Neural crest cell (in vitro differentiated cells): ENCODE measurements at places on chromosomes 16 and 17. TPM values are rescaled to one million over a fixed set of nuclear protein-coding genes. Genes with fewer than 3 reads are reported as not detected.

TERB1 gene
- total RNA-seq: 0.25 and 0.26 TPM in 2 replicates

CTF1 gene
- 1.6 and 2.6 TPM in 2 replicates for total RNA-seq

GOSR2 gene
- 46.1 and 52.8 TPM in 2 replicates for total RNA-seq

TP53TG3D gene
- not detected in 2 replicates for total RNA-seq

RAB26 gene
- 0.64 and 0.98 TPM in 2 replicates for total RNA-seq

FAM171A2 gene
- total RNA-seq: 50.6 and 51.9 TPM in 2 replicates

CD300LG gene
- total RNA-seq: not detected in 2 replicates

GRCh38 chr17:82022310-82022980, at the start of gene CENPX:
CENPX (minus strand) TSS chr17:82022878; CDS start chr17:82022861, 17 bp downstream.
- no peaks in the 10 kb centered on the region for H3K36me3 ChIP-seq
- peaks cover 6% of the 10 kb centered on the region for H3K27me3 ChIP-seq
- peak within 1 kb of the TSS; percentile 84 for H3K27ac ChIP-seq
- H3K4me3 ChIP-seq: peak within 1 kb of the TSS; percentile 97
- peak; percentile 42 for DNase-seq

- no peaks in the 10 kb centered on the region for H3K4me1 ChIP-seq
- H3K36me3 ChIP-seq: no peaks in the 10 kb centered on the region
- H3K27ac ChIP-seq: no peak overlapping the region
- H3K27me3 ChIP-seq: peaks cover 6% of the 10 kb centered on the region
- no peak overlapping the region for H3K4me3 ChIP-seq
- DNase-seq: peak; percentile 17
Measured at GRCh38 chr17:64420143-64420670, 28.7 kb upstream of the MILR1 start.

DNA sequence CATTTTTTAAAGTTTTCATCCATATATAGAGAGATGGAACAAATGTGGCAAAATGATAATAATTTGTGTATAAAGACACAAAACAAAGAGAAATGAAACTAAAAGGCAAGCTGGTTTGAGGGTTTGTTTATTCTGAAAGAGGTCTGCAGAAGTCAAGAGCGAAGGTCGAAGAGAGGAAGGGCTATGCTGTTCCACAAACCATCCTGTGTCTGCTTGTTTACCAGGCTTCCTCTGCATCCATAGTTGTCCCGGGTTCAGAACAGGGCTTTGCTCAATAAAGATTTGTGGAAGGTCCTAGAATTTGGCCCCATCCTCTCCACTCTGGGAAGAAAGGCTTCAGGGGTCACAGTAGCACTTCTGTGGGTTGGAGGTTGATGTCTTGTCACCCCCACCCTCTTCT, 2.4 kb upstream of the MARVELD3 start:
- no peaks in the 10 kb centered on the region for H3K36me3 ChIP-seq
- H3K27ac ChIP-seq: no peak overlapping the region
- no peak for DNase-seq
- no peak overlapping the region for H3K4me3 ChIP-seq

DNA sequence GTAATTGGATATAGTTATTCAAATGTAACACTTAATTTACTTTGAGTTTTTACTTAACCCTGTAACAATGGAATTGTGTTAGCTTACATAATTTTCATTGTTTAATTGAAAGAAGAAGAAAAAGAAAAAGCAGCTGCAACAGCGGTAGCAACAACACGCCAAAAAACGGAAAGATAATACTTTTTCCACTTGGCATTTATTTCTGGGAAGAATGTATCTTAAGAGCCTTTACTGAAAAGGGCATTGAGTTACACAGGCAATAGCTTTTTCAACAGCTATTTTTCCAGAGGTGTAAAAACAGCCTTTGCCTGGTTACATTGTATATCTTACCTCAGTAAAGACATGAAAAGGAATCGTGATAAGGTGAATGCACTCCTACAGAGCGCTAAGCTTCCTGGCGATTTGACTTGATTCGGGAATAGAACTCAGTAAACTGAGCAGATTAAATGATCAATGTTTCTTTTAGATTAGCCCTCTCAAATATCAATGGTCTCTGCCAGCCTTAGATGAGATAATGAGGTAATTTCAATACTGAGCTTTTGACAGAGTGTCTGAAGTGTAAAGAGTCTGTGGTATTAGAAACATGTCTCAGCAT, 311.3 kb downstream of the CDH13 start:
- H3K4me3 ChIP-seq: no peak overlapping the region
- H3K4me1 ChIP-seq: peaks cover 4% of the 10 kb centered on the region
- no peak for DNase-seq
- peak overlapping the region; percentile 12 for H3K27ac ChIP-seq

DNA sequence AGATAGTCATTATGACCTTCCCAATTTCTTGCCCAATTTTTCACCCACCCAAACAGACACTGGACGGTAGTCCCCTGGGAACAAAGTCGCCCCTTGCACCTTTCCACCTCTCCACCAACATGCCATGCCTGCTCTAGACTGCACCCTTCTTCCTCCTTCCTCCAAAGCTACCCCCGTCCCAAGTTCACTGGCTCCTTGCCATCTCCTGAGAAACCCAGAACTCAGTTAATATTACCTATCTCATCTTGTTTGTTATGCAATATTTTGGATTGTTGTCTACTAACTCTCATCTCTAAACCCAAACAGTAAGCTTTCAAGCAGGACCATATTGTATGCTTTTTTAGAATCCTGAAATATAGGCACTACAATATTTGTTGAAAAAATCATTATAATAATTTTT, 63.3 kb downstream of the USP31 start:
- no peak overlapping the region for H3K4me3 ChIP-seq
- H3K27ac ChIP-seq: no peak overlapping the region
- H3K36me3 ChIP-seq: peaks cover 2% of the 10 kb centered on the region
- H3K27me3 ChIP-seq: no peaks in the 10 kb centered on the region
- H3K4me1 ChIP-seq: no peaks in the 10 kb centered on the region

- peaks cover 6% of the 10 kb centered on the region for H3K4me1 ChIP-seq
- H3K27ac ChIP-seq: no peak overlapping the region
- H3K36me3 ChIP-seq: peaks cover 10% of the 10 kb centered on the region
Measured at GRCh38 chr17:39208893-39209292, 8.8 kb downstream of the RPL19 start.

DNA sequence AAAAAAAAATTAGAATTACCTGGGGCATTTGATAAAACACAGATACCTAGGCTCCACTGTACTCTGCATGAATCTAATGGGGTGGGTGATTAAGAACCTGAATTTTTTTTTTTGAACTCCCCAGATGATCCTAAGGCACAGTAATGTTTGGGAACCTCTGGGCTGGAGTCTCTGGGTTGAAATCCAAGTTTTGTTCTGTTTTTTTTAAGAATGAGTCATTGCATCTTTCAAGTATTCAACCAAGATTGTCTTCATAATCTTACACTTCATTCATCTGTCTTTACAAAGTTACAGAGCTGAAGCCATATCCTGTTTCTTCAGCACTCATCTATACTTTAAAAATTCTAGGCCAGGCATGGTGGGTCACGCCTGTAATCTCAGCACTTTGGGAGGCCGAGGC, 52.6 kb downstream of the PIGL start:
- H3K4me3 ChIP-seq: no peak overlapping the region
- H3K27me3 ChIP-seq: no peaks in the 10 kb centered on the region
- peaks cover 7% of the 10 kb centered on the region for H3K36me3 ChIP-seq
- H3K4me1 ChIP-seq: no peaks in the 10 kb centered on the region

GRCh38 chr16:11135464-11135973, 120.5 kb downstream of the SOCS1 start:
- H3K27ac ChIP-seq: no peak overlapping the region
- H3K4me3 ChIP-seq: no peak overlapping the region
- no peaks in the 10 kb centered on the region for H3K36me3 ChIP-seq
- DNase-seq: no peak

DNA sequence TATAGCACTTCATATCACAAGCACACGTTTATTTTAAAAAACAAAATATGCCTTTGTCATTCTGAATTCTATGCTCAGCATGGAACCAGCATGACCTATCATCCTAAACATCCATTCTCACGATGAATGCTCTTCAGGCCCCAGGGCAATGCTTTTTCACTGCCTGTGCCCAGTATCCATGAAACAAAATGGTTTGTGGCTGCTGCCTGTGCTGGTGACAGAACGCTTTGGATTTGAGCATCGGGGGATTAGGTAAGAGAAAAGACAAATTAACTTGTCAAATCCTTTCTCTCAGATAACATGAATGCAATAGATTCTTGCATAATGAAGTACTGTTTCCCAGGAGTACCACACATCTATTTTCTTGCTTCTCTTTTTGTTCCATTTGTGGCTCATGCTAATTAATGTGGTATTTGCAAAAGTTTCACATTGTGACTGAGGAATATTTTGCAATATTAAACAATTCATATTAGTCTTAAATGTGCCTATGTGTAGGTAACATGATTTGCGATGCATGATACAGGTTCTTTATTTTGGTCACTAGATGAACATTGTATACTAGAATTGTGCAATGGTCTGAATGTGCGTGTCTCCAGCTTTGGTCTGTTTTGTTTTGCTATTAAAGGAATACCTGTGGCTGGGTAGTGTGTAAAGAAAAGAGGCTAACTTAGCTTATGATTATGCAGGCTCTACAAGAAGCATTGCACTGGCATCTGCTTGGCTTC, 25.8 kb upstream of the SRSF1 start:
- no peak overlapping the region for H3K4me3 ChIP-seq

GRCh38 chr17:42531455-42532354, 4.3 kb upstream of the NAGLU start:
- H3K27ac ChIP-seq: no peak overlapping the region
- H3K4me1 ChIP-seq: peaks cover 20% of the 10 kb centered on the region
- H3K4me3 ChIP-seq: peak overlapping the region; percentile 78
- no peaks in the 10 kb centered on the region for H3K36me3 ChIP-seq
- no peaks in the 10 kb centered on the region for H3K27me3 ChIP-seq
- peak; percentile 47 for DNase-seq

GRCh38 chr17:3004150-3004801, 59.1 kb downstream of the OR1D5 start:
- H3K36me3 ChIP-seq: no peaks in the 10 kb centered on the region
- H3K4me3 ChIP-seq: no peak overlapping the region
- DNase-seq: no peak
- H3K27ac ChIP-seq: no peak overlapping the region
- no peaks in the 10 kb centered on the region for H3K4me1 ChIP-seq
- no peaks in the 10 kb centered on the region for H3K27me3 ChIP-seq

GRCh38 chr17:72264682-72265405, 144.0 kb downstream of the SOX9 start:
- H3K36me3 ChIP-seq: peaks cover 2% of the 10 kb centered on the region
- DNase-seq: no peak
- H3K27ac ChIP-seq: no peak overlapping the region
- H3K4me1 ChIP-seq: peaks cover 19% of the 10 kb centered on the region

DNA sequence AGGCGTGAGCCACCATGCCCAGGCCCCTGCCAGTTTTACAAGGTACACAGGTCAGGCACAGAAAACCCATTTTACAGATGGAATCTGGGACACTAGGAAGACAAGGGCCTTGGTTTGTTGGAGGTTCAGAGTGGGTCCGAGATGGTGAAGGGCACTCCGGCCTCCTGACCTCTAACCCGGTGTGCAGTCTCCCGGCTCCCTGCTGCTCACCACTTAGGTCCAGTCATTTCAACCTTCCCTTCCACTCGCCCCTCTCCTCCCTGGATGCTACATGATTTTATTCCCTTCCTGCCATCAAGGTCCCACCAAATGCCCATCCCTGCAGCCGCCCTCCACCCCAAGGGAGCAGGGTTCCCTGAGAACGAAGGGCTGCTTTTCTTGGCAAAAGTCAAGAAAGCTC, 8.7 kb downstream of the ITGAX start:
- H3K27ac ChIP-seq: no peak overlapping the region
- H3K4me3 ChIP-seq: no peak overlapping the region
- peaks cover 7% of the 10 kb centered on the region for H3K27me3 ChIP-seq
- DNase-seq: no peak

DNA sequence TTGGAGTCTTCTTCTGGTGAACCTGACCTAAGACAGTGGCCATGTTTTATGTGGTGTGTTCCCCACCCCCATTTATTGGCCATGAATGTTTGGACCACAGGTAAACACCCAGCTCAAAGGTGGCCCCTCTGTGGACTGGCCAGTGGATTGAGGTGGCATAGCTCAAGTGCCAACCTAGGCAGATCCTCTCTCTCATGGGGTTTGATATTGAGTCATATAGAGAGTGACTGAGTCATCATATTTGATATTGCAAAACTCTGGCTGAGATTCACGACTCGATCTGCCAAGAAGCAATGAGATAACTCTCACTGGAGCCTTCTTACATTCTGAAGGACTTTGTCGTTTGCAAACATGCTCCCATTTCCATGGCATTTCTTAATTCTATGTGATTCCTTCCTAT, 10.5 kb upstream of the TEKT3 start:
- H3K27ac ChIP-seq: no peak overlapping the region
- H3K36me3 ChIP-seq: no peaks in the 10 kb centered on the region
- H3K27me3 ChIP-seq: no peaks in the 10 kb centered on the region
- H3K4me1 ChIP-seq: no peaks in the 10 kb centered on the region

GRCh38 chr17:31095236-31096105, 694 bp downstream of the NF1 start:
- no peaks in the 10 kb centered on the region for H3K36me3 ChIP-seq
- DNase-seq: peak; percentile 27
- H3K27me3 ChIP-seq: no peaks in the 10 kb centered on the region
- peaks cover 25% of the 10 kb centered on the region for H3K4me1 ChIP-seq

DNA sequence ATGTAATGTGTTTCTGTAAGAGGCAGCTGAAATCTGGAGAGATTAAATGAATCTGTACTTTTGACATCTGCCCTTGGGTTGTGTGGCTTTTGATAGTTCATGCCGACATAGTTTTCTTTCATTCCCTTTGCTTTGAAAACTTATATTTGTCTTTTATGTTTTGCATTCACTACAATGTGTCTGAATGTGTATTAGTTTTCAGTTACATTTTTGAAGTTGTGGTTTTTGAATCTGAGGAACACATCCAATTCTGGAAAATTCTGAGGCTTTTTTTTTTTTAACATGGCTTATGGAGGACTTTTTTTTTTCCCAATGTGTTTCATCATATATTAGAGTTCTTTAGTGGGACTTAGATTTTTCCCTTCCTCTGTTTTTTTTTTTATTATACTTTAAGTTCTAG, 683.7 kb upstream of the SOX9 start:
- no peak overlapping the region for H3K4me3 ChIP-seq
- H3K36me3 ChIP-seq: no peaks in the 10 kb centered on the region
- no peak for DNase-seq
- no peak overlapping the region for H3K27ac ChIP-seq

GRCh38 chr17:4657678-4658077, 16.2 kb upstream of the ALOX15 start:
- H3K4me3 ChIP-seq: no peak overlapping the region
- no peak for DNase-seq
- H3K36me3 ChIP-seq: no peaks in the 10 kb centered on the region
- peaks cover 7% of the 10 kb centered on the region for H3K27me3 ChIP-seq
